Memory B cell (primary cell): ENCODE measurements at places on chromosomes 1 and 21.

- no peak overlapping the region for H3K4me3 ChIP-seq
- no peak overlapping the region for H3K27ac ChIP-seq
- peaks cover 35% of the 10 kb centered on the region for H3K4me1 ChIP-seq
- no peaks in the 10 kb centered on the region for H3K27me3 ChIP-seq
- DNase-seq = no peak
- H3K36me3 ChIP-seq = peaks cover 2% of the 10 kb centered on the region
Observed at GRCh38 chr1:165858967-165859845, 31.8 kb downstream of the UCK2 start.

DNA sequence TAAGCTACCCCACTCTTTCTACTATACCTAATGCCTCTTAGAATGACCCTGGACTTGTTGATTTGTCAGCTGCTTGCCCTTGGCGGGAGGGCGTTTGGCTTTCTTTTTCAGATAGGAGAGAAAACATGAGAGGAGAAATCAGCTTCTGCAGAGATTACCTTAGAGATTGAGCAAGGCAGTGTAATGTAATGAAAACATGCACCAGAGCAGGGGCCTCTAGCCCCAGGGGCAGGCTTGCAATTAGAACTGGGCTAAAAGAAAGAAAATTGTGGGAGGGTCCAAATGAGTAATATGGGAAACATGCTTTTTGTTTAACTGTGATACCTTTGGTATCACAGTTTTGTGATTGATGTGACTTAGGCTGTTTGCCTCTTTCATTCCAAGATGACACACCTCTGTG lies 89.7 kb downstream of the PBX1 start:
- H3K27ac ChIP-seq = no peak overlapping the region
- no peak for DNase-seq
- H3K27me3 ChIP-seq = no peaks in the 10 kb centered on the region

- DNase-seq = no peak
- peak overlapping the region; percentile 98 for H3K27ac ChIP-seq
- H3K36me3 ChIP-seq = peaks cover 22% of the 10 kb centered on the region
Observed at GRCh38 chr1:15974855-15975254, 1.0 kb downstream of the ZBTB17 start.

DNA sequence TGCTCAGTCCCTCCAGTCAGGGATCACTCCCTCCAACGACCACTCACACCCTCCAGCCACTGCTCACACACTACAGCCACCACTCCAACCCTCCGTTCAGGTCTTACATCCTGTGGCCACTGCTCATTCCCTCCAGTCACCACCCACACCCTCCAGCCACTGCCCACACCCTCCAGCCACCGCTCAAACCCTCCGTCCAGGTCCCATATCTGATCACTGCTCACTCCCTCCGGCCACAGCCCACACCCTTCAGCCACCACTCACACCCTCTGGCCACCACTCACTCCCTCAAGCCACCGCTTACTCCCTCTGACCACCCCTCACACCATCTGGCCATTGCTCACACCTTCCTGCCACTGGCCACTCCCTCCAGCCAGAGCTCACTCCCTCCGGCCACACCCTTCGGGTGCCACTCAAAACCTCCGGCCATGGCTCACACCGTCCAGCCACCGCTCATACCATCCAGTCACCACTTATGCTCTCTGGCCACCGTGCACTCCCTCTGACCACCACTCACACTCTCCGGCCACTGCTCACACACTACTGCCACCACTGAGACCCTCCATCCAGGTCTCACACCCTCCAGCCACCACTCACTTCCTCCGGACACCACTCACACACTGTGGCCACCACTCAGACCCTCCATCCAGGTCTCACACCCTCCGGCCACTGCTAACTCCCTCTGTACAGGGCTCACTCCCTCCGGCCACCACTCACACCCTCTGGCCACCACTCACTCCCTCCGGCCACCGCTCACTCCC lies 4.7 kb upstream of the TFF1 start:
- H3K27ac ChIP-seq = no peak overlapping the region
- H3K4me1 ChIP-seq = peaks cover 6% of the 10 kb centered on the region
- no peaks in the 10 kb centered on the region for H3K36me3 ChIP-seq

DNA sequence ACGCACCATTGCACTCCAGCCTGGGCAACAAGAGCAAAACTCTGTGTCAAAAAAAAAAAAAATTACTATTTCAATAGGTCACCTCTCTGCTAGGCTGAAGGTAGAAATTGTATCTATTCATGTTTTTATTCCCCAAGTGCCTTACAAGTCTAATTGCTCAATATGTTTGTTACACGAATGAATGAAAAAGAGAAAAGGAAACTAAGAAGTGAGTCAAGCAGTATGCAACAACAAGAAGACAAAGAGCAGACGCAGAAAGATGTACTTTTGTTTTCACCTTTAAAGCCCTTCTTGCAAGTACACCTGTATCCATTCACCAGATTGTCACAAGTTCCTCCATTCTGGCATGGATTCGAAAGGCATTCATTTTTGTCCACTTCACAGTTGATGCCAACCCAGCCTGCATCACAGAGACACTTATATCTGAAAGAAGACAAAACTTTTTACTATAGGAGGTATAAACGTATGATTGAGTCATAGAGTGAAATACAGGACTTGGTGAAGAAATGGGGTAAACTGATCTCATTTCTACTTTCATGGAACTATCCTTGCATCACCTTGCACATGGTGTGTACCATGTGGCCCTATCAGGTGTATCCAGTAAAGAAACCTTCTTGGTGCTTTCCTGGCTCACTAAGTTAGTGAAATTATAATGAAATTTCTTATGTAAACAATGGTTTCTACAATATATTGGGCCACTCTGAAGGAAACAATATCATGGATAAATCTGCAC lies 57.1 kb upstream of the ADAM30 start:
- no peak overlapping the region for H3K27ac ChIP-seq
- no peak for DNase-seq
- peaks cover 32% of the 10 kb centered on the region for H3K36me3 ChIP-seq
- no peaks in the 10 kb centered on the region for H3K27me3 ChIP-seq
